Stomach (tissue), 19 donors: ENCODE measurements at places on chromosomes 6 and 20.

DNA sequence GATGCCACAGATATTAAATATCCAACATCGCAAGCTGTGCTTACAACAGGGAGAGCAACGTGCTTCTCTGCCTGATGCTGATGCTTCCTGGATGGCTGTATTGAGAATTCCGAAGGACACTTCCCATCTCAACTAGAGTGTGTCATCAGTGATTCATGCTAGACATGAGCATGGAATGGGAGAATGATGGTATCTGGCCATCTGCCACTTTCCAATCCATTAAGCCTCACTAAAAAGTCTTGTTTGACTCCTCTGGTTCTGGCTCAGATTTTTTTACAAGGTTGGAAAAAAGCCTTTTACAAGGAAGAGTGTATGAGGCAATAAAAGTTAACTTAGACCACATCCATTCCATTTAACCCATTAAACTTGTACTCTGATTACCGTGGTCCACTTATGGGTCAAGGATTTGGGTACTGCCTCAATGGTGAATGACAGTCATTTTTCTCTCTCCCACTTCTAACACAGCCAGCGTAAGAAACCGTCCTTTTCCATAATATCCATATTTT, 265.3 kb downstream of the UST start:
- no peak overlapping the region for H3K4me3 ChIP-seq
- H3K4me1 ChIP-seq = no peaks in the 10 kb centered on the region
- H3K27me3 ChIP-seq = no peaks in the 10 kb centered on the region
- no peak for DNase-seq
- no peaks in the 10 kb centered on the region for H3K36me3 ChIP-seq
- no peak overlapping the region for H3K27ac ChIP-seq

DNA sequence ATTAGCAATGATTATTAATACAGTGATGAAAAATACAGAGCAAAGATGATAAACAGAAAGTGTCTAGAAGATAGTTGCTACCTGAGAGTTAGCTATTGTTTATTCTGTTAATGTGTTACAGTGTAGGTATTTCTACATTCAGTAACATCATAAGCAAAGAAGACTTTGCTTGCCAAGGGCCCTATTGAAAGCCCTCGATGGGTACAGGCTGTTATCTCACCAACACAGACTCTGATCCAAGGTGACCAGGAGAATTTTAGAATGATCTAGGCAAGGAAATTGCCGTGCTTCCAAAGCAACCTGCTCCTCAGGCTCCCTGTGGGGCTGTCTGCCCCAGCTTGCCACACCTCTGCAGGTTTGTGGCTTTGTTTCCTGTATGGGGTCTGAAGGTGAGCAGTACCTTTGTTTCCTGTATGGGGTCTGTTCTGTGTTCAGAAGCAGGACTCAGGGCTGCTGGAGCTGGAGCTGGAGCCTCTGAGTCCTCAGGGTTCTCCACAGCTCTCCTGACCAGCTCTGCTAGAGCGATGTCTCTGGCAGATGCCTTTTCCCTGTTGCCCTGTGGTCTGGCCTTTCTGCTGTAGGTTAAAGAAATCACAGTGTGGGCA, 32.5 kb downstream of the PHACTR3 start:
- H3K4me3 ChIP-seq = no peak overlapping the region
- DNase-seq = peak; percentile 1
- no peaks in the 10 kb centered on the region for H3K36me3 ChIP-seq

GRCh38 chr20:61414455-61414991, 162.5 kb downstream of the CDH4 start:
- no peak for DNase-seq
- H3K4me3 ChIP-seq = no peak overlapping the region
- no peak overlapping the region for H3K27ac ChIP-seq
- no peaks in the 10 kb centered on the region for H3K4me1 ChIP-seq
- H3K27me3 ChIP-seq = no peaks in the 10 kb centered on the region

DNA sequence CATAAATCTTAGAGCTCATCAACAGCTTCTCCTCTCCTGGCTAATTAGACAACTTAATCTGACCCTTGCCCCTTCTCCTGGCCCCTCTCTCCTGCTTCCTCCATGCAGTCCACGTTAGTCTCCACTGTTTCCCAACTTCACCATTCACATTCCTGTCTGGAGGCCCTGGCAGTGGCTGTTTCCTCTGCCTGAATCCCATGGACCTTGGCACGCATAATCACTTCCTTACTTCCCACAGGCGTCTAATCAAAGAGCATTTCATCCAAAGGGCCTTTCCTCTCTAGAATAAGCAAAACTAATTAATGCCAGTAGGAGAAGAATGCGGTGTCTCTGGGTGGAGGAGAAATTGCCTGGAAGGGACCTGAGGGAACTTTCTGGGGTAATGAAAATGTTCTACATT, 16.4 kb upstream of the XRN2 start:
- H3K27me3 ChIP-seq = no peaks in the 10 kb centered on the region
- no peaks in the 10 kb centered on the region for H3K4me1 ChIP-seq
- H3K36me3 ChIP-seq = no peaks in the 10 kb centered on the region
- no peak overlapping the region for H3K27ac ChIP-seq

DNA sequence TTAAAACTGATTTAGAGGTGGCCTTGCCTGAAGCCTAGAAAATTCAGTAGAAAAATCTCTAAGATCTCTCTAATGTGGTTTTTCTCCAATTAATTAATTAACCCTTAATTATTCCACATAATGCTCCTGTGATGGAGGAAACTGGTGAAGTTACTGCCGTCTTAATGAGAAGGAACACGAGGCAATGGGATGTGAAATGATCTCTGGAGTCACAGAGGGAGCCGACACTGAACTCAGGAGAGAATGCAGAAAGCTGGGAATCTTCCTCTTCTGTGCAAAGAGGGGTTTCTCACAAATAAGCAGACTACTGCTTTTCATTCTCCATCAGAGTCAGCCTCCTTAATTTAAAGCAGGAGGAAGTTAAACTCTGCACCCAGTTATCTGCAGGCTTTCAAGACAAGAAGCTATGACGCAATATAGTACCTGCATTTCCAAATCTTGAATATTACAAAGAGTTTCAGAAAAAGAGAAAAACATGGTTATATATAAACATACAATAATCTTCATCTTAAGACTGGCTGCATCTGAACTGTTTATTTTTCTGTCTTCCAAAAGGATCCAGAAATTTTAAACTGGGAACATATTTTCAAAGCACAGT, 18.1 kb upstream of the SNRPB2 start:
- no peak for DNase-seq
- H3K27ac ChIP-seq = no peak overlapping the region
- no peaks in the 10 kb centered on the region for H3K4me1 ChIP-seq
- no peaks in the 10 kb centered on the region for H3K36me3 ChIP-seq
- no peaks in the 10 kb centered on the region for H3K27me3 ChIP-seq

- DNase-seq = peak; percentile 21
- H3K4me3 ChIP-seq = peak overlapping the region; percentile 23
- H3K27ac ChIP-seq = no peak overlapping the region
- peaks cover 4% of the 10 kb centered on the region for H3K27me3 ChIP-seq
- H3K4me1 ChIP-seq = peaks cover 25% of the 10 kb centered on the region
Observed at GRCh38 chr20:43188861-43189553, 699 bp downstream of the PTPRT start.

DNA sequence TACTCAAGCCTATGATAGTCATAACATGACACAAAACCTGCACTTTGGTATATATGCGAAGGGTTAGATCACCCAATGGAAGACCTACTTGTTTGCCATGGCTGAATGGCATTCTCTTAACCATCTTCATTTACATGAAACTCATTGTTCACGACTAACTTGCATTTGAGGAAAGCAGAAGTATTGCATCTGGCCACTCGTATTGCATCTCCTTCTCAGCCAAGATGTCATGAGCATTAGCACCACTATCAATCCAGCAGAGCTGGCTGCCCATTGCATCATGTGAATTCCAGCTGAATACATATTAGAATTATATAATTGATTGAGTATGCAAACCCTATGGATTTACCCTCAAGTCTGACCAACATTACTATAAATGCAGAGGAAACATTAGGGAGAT, 390.2 kb downstream of the LAMA2 start:
- no peak overlapping the region for H3K27ac ChIP-seq
- no peaks in the 10 kb centered on the region for H3K4me1 ChIP-seq
- no peak overlapping the region for H3K4me3 ChIP-seq
- H3K36me3 ChIP-seq = peaks cover 10% of the 10 kb centered on the region
- no peaks in the 10 kb centered on the region for H3K27me3 ChIP-seq
- DNase-seq = no peak

GRCh38 chr6:88662653-88663174, 300.7 kb downstream of the RNGTT start:
- H3K27ac ChIP-seq = no peak overlapping the region
- H3K36me3 ChIP-seq = peaks cover 4% of the 10 kb centered on the region
- H3K27me3 ChIP-seq = no peaks in the 10 kb centered on the region

GRCh38 chr6:44868910-44869309, 459.2 kb upstream of the RUNX2 start:
- no peaks in the 10 kb centered on the region for H3K4me1 ChIP-seq
- no peak overlapping the region for H3K4me3 ChIP-seq
- H3K36me3 ChIP-seq = no peaks in the 10 kb centered on the region
- DNase-seq = no peak
- H3K27ac ChIP-seq = no peak overlapping the region
- H3K27me3 ChIP-seq = no peaks in the 10 kb centered on the region

DNA sequence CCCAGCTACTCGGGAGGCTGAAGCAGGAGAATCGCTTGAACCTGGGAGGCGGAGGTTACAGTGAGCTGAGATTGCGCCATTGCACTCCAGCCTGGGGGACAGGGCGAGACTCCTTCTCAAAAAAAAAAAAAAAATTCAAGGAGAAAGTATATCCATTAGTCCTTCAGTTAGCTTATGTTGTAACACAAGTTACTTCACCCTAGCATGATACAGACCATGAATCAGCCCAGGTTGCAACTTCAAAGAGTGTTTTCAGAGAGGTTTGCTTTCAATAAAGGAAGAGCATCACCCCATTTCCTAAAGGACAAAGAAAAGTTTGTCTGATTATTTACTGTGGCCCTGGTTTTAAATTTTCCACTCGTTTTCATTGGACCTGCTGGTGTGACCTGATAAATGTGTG, 73.0 kb downstream of the SERAC1 start:
- no peak for DNase-seq
- H3K27me3 ChIP-seq = no peaks in the 10 kb centered on the region
- H3K4me3 ChIP-seq = no peak overlapping the region
- H3K36me3 ChIP-seq = peaks cover 79% of the 10 kb centered on the region
- H3K27ac ChIP-seq = no peak overlapping the region
